Aorta (tissue), 5 donors: ENCODE measurements at places on chromosomes 2 and 18. TPM values are rescaled to one million over a fixed set of nuclear protein-coding genes. Genes with fewer than 3 reads are reported as not detected.

The ANKRD29 gene
- 28.6 TPM for total RNA-seq

The SRD5A2 gene
- total RNA-seq = not detected

The ABCB11 gene
- total RNA-seq = not detected

The PTRHD1 gene
- 8.5 TPM for total RNA-seq

The RFX8 gene
- total RNA-seq = 1.0 TPM

The CHPF gene
- total RNA-seq = 81.2 TPM

DNA sequence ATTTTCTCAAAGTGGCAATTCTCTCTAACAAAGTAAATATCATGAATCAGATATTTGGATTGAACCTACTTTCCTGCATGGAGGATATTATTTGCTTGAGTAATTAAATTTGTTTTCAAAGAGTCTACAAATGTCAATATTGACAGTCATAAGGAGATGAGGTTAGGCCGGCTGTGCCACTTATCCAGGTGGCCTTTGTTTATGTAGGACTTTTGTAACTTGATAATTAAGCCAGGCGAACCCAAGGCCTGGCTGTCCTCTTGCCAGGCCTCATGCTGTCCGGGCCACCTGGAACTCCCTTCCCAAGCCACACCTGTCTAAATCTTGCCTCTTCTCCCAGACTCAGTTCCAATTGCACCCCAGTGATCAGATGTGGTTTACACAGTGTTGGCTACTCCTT is 255.2 kb downstream of the ACKR3 start:
- no peak for DNase-seq
- no peaks in the 10 kb centered on the region for H3K36me3 ChIP-seq
- H3K4me1 ChIP-seq = no peaks in the 10 kb centered on the region

DNA sequence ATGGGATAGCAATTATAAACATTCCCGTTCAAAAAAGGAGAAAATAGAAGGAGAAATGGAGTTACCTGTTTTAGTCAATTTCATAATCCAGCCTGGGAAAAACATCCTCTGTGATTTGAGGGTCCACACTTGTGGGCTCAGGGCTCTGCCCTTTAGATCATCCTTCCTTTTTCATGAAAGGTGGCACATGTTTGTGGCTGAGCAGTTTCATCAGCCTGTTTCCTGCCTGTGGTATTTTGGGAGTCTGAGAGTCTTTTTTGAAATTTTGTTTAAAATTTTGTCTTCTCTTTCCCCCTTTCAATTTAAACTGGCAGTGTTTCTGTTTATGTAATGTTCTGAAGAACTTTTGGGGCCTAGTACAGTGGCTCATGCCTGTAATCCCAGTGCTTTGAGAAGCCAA is 84.0 kb downstream of the KIAA1328 start:
- H3K4me1 ChIP-seq = no peaks in the 10 kb centered on the region
- no peaks in the 10 kb centered on the region for H3K27me3 ChIP-seq
- H3K4me3 ChIP-seq = no peak overlapping the region
- H3K36me3 ChIP-seq = no peaks in the 10 kb centered on the region
- H3K27ac ChIP-seq = no peak overlapping the region

- H3K36me3 ChIP-seq = no peaks in the 10 kb centered on the region
- H3K27ac ChIP-seq = no peak overlapping the region
- no peak for DNase-seq
- H3K27me3 ChIP-seq = no peaks in the 10 kb centered on the region
- no peaks in the 10 kb centered on the region for H3K4me1 ChIP-seq
Observed at GRCh38 chr2:135798275-135798705, 38.7 kb downstream of the LCT start.

DNA sequence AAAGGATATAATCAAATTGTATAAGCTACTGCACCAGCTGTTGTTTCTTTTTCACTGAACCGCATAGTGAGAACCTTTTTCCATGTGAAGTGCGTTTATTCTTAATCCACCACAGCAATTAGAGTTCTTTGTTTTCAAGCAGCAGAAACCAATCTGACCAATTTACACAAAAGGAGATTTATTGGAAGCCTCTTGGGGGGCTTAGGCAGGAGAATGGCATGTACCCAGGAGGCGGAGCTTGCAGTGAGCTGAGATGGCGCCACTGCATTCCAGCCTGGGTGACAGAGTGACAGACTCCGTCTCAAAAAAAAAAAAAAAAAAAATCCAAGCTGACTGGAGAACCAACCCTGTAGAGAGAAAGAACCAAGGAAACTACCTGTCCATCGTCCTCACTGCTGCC is 10.0 kb downstream of the ADNP2 start:
- no peaks in the 10 kb centered on the region for H3K4me1 ChIP-seq
- no peak overlapping the region for H3K27ac ChIP-seq
- H3K36me3 ChIP-seq = no peaks in the 10 kb centered on the region
- DNase-seq = no peak
- H3K4me3 ChIP-seq = no peak overlapping the region
- no peaks in the 10 kb centered on the region for H3K27me3 ChIP-seq

- no peaks in the 10 kb centered on the region for H3K4me1 ChIP-seq
- H3K27me3 ChIP-seq = no peaks in the 10 kb centered on the region
- H3K4me3 ChIP-seq = no peak overlapping the region
- peaks cover 2% of the 10 kb centered on the region for H3K36me3 ChIP-seq
- no peak overlapping the region for H3K27ac ChIP-seq
- DNase-seq = no peak
Observed at GRCh38 chr2:233451950-233452349, 97.7 kb downstream of the DGKD start.

- H3K27me3 ChIP-seq = no peaks in the 10 kb centered on the region
- no peak for DNase-seq
- H3K4me1 ChIP-seq = no peaks in the 10 kb centered on the region
- no peak overlapping the region for H3K27ac ChIP-seq
Observed at GRCh38 chr2:88554189-88554588, 73.1 kb downstream of the EIF2AK3 start.

GRCh38 chr2:108896741-108897140 is 92.3 kb downstream of the EDAR start:
- H3K27ac ChIP-seq = no peak overlapping the region
- no peaks in the 10 kb centered on the region for H3K4me1 ChIP-seq
- no peak overlapping the region for H3K4me3 ChIP-seq
- no peaks in the 10 kb centered on the region for H3K36me3 ChIP-seq

GRCh38 chr2:240300261-240300821 is 135.1 kb upstream of the GPC1 start:
- no peak overlapping the region for H3K4me3 ChIP-seq
- H3K36me3 ChIP-seq = no peaks in the 10 kb centered on the region
- DNase-seq = peak; percentile 58
- H3K27me3 ChIP-seq = no peaks in the 10 kb centered on the region
- no peak overlapping the region for H3K27ac ChIP-seq
- no peaks in the 10 kb centered on the region for H3K4me1 ChIP-seq

- no peaks in the 10 kb centered on the region for H3K36me3 ChIP-seq
- no peak for DNase-seq
- H3K4me1 ChIP-seq = no peaks in the 10 kb centered on the region
- no peak overlapping the region for H3K4me3 ChIP-seq
- no peaks in the 10 kb centered on the region for H3K27me3 ChIP-seq
- H3K27ac ChIP-seq = no peak overlapping the region
Observed at GRCh38 chr2:177419274-177419673, 26.7 kb downstream of the AGPS start.

- H3K27ac ChIP-seq = no peak overlapping the region
- peaks cover 24% of the 10 kb centered on the region for H3K36me3 ChIP-seq
- no peak overlapping the region for H3K4me3 ChIP-seq
- H3K4me1 ChIP-seq = no peaks in the 10 kb centered on the region
Observed at GRCh38 chr2:215397632-215398341, 38.1 kb downstream of the FN1 start.

- H3K4me3 ChIP-seq = peak overlapping the region; percentile 27
- H3K36me3 ChIP-seq = no peaks in the 10 kb centered on the region
- H3K4me1 ChIP-seq = no peaks in the 10 kb centered on the region
- no peaks in the 10 kb centered on the region for H3K27me3 ChIP-seq
- DNase-seq = no peak
- H3K27ac ChIP-seq = no peak overlapping the region
Observed at GRCh38 chr2:129877795-129878775, 101.4 kb upstream of the RAB6C start.

DNA sequence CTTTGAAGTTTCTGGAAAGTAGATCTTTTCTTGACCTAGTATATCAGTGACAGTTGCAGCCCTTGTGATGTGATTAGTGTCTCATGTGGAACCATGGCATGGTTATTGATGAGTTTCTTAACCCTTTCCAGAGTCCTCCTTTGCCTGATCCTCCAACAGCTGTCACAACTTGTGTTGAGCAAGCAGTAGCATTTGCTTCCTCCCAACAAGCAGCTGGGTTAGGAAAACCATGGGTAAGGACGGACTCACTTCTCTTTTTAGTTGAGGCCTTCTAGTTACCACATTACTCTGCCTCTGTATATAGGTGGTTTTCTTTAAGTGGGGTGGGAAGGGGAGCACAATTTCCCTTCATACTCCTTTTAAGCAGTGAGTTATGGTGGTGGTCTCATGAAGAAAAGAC is 96.3 kb downstream of the XRCC5 start:
- H3K27me3 ChIP-seq = no peaks in the 10 kb centered on the region
- no peak overlapping the region for H3K27ac ChIP-seq
- H3K4me3 ChIP-seq = no peak overlapping the region
- H3K4me1 ChIP-seq = no peaks in the 10 kb centered on the region
- peaks cover 7% of the 10 kb centered on the region for H3K36me3 ChIP-seq
